ENCODE measurements at places on chromosomes 3 and 15. TPM values are rescaled to one million over a fixed set of nuclear protein-coding genes. Genes with fewer than 3 reads are reported as not detected.

The RETNLB gene
- not detected for total RNA-seq

The EPHB3 gene
- total RNA-seq, result 4.9 TPM

- peak; percentile 70 for DNase-seq
Observed at GRCh38 chr3:134312072-134312872, 61.6 kb upstream of the RYK start.

DNA sequence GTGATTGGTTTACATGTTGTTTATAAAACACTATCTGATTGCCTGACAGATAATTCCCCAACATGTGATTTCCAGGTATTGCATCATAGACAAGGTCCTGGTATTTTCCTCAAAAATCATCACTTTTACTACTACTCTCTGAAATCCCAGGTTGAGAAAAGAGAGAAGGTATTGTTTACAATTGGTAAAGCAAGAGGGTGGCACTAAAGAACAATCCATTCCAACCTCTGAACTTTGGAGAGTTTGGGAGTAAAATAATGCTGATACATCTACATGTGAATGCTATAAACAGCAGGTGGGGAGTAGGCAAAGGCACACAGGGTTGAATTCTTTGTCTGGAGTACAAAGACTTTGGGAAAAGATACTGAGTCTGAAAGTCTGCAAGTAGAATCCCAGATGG lies 134.2 kb downstream of the WDR72 start:
- DNase-seq, result no peak

GRCh38 chr3:36496684-36497633 lies 116.7 kb downstream of the STAC start:
- no peak for DNase-seq

GRCh38 chr15:88400084-88400483 lies 67.1 kb downstream of the MRPL46 start:
- DNase-seq, result no peak
